ENCODE measurements at places on chromosomes 6 and 20.

DNA sequence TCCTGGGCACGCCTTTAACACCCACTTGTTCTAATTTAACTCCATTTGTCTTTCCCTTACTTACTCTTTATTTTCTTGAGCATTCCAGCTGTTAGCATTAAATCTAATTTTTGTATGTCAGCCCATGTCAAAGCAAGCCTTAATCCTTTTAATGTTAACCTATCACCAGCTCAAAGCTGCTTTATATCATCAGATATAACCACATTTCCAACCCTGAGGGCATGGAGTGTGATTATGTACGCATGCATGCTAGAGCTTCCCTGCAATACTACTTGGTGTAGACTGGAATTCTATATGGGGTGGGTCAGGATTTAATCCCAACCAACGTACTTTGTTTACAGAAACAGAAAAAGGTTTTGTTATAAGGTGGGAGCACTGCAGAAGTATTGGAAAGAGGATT, 139.4 kb upstream of the HMGN3 start:
- DNase-seq, result no peak

DNA sequence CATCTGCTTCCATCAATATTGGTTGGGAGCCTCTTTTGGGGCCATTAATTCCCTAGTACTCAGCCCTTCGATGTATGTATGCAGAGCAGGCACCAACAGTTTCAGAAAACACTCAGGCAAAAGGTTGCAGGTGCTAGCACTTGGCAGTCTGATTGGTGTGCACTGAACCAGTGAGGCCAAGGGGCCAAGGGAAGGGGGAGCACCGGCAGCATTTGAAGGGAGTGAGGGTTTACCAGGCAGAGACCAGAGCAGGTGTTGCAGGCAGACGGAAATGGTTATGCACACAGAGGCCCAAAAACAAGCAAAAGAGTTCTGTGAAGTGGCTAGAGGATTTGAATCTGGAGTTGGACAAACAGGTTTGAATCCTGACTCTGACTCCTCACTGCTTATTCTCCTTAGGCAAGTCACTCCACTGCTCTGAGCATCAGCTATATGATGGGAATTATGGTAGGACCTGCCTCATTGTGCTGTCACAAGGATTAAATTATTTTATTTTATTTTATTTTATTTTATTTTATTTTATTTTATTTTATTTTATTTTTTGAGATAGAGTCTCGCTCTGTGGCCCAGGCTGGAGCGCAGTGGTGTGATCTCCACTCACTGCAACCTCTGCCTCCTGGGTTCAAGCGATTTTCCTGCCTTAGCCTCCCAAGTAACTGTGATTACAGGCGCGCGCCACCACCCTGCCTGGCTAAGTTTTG, 58.1 kb upstream of the SHLD1 start:
- DNase-seq, result no peak

DNA sequence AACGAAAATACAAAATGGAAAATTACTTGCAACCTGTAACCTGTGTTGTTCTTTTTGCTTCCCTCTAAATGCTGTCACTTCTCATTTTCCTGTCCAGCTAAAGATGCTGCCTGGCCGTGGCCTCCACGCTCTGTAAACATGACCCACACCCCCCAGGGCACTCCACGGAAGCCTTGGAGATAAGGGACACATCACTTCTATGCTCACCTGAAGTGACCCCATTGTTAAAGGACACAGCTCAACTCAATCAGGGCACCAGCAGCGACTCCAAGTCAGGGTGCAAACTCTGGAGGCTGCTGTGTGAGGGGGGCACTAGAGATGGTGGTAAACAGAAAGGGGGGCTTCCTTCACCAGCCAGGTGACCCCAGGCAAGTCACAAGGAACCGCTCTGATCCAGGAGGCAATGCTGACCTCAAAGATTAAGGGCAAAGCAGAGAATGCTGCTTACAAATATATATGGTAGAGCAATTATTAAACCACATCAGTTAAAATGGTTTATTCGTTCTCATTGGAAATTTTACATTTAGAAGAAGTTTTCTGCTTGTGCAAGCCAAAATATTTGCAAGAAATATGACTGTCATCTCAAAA, 13.2 kb downstream of the DIDO1 start:
- no peak for DNase-seq

GRCh38 chr6:157832250-157832967, 9.4 kb downstream of the SNX9 start:
- DNase-seq, result no peak

DNA sequence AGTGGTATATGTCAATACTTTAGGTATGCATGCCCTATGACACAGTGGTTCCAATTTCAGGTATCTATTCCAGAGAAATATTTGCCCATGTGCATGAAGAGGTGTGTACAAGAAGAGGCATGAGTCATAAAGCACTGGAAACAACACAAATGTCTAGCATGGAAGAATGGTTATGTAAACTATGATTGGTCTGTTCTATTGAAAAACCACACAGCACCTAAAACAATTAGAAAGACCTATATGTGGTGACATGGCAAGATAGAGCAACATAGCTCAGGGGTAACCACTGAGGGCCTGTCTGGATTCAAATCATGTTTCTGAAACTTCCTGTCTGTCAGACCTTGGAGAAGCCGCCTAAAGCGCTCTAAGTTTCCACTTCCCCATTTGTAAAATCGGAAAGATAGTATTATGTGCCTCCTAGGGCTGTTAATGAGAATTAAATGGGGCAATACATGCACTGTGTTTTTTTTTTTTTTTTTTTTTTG, 76.0 kb upstream of the SHLD1 start:
- no peak for DNase-seq

DNA sequence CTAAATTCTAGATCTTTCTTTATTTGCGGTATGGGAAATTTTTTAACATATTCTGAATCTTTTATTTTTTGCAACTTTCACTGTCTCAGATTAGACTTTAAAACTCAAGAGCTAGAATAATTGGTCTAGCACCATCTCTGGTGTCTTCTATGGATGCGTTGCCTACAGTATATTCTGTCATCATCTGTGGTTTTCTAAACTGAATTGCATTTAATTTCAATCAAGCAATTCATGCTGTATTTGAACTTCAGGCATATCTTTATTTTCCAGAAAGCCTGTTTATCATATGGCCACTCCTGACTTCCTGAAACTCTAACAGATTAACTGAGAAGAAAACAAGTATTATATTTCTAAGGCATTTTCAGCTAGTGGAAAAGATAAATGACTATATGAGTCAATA, 281.6 kb downstream of the PLCB1 start:
- DNase-seq, result no peak

DNA sequence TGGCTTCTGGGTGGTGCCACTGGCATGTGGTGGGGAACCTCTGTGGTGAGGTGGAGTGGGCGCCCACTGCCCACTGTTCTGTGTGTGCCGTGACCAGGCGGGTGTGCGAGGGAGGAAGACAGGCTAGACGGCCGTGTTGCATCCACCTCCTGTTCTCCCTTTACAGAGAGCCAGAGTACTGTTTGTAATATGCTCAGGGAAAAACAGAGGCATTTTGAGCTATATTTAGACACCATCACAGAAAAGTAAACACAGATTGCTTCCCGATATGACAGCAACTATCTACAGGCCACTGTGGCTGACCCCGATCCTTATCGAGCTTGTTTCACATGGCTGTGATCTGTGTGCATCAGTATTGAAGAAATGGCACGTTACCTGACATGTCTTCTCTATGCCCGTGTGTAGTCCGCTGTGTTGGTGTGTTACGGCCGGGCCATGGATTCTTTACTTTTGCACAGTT, 45.6 kb downstream of the ARID1B start:
- DNase-seq, result no peak

GRCh38 chr6:12160326-12160725, 129.8 kb upstream of the EDN1 start:
- no peak for DNase-seq

- no peak for DNase-seq
Observed at GRCh38 chr6:131773284-131773950, 34.4 kb upstream of the ENPP1 start.

DNA sequence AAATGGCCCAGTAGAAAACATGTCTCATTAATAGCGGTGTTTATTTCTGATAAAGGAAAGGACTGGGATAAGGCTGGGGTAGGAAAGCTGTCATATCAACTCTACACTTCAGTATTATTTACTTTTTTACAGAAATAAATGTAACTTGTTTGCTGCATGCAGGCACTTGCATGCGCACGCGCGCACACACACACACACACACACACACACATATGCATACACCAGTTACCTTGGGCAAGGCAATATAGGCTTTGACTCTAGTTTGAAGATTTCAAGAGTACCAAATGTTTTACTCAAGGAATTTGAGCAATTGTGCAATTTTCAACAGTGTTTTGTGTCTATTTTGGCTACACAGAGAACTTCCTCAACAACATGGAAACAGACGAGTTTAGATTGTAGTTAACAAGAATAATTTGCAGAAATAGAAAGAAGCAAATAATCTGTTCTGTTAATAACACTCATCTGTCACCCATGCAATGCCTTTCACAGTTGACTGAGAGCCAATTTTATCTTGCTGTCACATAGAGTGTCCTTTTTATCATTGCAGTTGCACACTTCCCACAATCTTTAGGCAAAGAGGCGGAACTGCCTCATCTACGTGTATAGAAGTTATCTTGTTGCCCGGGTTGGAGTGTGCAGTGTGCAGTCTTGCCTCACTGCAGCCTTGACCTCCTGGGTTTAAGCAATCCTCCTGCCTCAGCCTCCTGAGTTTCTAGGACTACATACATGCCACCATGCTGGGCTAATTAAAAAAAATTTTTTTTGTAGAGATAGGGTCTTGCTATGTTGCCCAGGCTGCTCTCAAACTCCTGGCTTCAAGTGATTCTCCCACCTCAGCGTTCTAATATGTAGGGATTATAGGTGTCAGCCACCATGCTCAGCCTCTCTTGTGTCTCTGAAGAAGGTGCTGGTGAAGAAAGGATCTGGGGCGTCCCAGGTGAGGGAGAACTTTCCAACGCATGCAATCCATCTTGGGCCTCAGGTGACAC, 74.8 kb upstream of the SHLD1 start:
- DNase-seq, result no peak

GRCh38 chr20:9402141-9402540, 112.2 kb upstream of the LAMP5 start:
- no peak for DNase-seq

DNA sequence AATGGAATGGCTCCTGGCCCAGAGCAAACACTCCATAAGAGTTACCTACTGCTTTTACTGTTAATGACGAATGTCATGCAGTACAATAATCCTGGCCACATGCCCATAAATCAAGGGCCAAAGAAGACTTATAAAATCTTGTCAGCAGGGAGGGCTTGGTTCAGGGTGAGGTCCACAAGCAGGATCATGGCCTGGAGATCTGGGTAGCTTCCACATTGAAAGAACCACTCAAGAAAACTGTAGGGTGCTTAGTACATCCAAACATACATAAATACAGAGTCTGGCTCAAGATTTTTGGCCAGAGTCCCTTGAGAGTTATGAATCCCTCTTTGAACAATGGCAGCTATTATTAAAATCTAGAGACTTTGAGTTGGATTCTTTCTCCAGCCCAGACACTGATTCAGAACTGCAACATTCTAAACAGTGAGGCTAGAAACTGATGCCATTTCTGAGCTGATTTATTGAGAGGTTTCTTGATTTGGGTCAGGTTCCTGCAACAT, 188.7 kb downstream of the CDC5L start:
- DNase-seq, result no peak

DNA sequence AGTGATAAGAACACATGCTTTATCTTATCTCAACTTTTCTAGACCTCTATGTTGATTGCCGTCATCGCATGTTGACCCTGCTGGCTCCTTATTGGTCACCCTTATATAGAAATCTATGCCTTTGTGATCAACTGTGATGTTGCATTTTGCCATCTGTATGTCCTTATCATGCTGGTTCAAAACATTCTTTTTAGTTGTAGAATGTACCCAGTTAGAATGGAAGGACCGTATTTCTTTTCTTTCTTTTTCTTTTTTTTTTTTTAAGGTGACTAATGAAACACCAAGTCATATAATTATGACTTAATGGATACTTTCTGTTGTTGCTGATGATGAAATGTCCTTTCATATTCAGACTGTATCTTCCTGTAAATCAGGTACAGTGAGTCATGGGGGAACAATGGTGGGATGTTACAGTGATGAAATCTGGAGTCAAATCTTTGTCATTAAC, 145.9 kb upstream of the CITED2 start:
- no peak for DNase-seq

- no peak for DNase-seq
Observed at GRCh38 chr6:105882828-105883227, 203.3 kb upstream of the PRDM1 start.

GRCh38 chr20:272718-273117, 15.2 kb downstream of the DEFB132 start:
- DNase-seq, result no peak

- DNase-seq, result no peak
Observed at GRCh38 chr6:17277256-17277655, 3.9 kb upstream of the RBM24 start.

GRCh38 chr6:90293319-90293953, 3.2 kb downstream of the BACH2 start:
- DNase-seq, result no peak

- DNase-seq, result no peak
Observed at GRCh38 chr6:81475646-81476045, 276.8 kb downstream of the TENT5A start.

- DNase-seq, result no peak
Observed at GRCh38 chr6:163992056-163992455, 577.5 kb downstream of the QKI start.

GRCh38 chr6:143806282-143807102, 36.6 kb upstream of the LTV1 start:
- DNase-seq, result peak; percentile 4

DNA sequence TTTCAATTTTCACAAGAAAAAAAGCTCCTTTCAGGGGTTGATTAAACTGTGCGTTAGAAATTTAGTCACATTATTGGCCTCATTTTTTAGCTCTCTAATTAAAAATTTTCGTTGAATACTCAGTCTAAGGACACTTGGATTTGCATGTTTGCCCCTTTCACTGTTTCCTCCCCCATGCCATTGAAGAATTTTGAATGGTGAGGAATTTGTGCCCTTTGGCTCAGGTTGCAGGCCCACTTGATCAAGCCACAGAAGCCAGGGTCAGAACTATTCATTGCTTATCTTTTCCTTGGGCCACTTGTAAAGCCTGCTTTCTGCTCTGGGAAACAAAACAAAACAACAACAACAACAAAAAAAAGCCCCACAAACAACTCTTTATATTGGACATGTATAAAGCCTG, 12.2 kb downstream of the LIN28B start:
- no peak for DNase-seq

DNA sequence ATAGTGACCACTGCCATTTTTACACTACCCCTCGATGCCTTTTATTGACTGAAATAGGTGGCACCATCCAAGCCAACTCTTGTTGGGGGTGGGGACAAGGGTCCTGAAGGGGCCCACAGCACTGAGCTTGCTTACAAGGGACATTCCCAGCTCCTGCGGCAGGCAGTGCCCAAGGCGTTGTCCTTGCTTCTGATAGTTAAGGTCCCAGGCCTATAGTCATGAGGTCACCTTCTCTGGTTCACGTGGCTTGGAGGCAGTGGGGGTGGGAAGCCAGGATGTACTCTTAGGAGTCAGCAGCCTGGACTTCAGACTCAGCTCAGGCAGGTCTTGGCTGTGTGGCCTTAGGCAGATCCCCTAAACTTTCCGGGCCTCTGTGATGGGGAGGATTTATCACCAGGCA, 48.6 kb downstream of the TOX2 start:
- no peak for DNase-seq
